GM12864 (cell line): ENCODE measurements at places on chromosomes 5 and 9.

GRCh38 chr9:77063645-77064285, 44.3 kb downstream of the FOXB2 start:
- no peak for DNase-seq

DNA sequence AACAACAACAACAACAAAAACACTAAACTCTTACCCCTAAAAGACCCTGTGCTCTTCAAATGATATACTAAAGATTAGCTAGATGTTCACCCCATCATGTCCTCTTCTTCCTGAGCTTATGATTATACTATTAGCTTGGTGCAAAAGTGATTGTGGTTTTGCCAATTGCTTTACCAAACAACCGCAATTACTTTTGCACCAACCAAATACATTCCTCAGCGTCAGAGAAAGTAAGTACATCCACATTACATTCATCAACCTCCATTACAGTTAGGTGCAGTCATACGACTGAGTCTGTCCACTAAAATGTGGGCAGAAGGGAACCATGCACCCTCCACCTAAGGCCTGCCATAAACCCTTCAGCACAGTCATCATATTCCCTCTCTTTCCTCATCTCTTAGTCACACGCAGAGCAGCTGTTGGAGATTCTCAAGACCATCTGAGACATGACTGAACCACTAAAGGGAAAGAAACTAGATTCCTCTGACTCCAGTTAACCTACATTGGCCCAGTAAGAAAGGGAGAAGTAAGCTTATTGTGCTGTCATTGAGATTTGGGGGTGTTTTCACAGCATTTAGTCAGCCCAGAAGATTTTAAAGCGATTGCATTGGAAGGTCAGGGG, 181.6 kb upstream of the TLE4 start:
- DNase-seq: no peak

DNA sequence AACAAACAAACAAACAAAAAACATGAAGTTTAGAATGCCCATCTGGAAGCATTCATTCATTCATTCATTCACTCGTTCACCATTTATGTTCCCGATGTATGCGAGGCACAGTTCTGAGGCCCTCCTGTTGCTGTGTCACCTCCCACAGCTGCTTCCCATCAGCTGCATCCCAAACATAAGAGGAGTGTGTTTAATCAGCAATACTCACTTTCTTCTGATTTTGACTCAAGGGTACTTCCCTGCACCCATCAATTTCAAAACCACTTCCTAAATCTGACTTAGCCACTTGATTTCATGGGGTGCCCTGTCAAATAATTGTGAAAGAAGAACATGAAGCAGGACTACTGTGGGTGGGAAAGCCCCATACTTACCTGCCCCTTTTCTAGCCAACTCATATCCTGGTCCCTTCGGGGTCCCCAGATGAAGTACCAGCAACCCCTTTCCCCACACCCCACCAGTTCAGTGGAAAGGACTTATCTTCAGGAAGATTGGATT, 128.0 kb upstream of the IL12B start:
- peak; percentile 72 for DNase-seq

DNA sequence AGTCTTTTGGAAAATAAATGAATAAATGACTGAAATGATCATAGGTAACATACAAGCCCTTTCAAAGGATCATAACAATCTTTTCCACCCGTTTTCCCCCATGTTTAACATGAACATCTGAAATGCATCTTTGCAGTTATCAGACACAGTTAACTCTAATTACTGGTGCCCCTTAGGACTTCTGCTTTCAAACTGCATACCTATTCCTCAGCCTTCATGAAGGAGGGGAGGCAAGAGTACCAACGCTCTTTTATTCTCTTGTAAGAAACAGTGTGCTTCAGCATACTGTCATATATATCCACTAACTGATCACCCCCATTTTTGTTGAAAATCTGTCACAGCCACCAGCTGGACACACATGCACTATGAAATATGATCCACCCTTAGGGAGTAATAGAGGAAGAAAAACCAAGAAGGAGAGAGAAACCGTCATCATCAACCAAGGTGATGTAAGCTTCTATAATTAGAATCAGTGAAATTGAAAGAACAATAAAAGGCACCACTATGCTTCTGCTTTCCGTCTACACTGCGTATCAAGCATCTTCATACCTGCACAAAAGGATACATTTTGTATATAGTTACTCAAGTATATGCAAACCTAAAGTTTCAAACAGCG, 98.7 kb downstream of the RAPGEF6 start:
- DNase-seq: peak; percentile 47

GRCh38 chr5:142746532-142747433, 23.4 kb upstream of the ARHGAP26 start:
- no peak for DNase-seq

- no peak for DNase-seq
These were observed 27.3 kb upstream of the PHYKPL start for GRCh38 chr5:178259623-178260536.

GRCh38 chr9:69180670-69181069, 6.6 kb downstream of the TJP2 start:
- no peak for DNase-seq

- DNase-seq: no peak
These were observed 29.0 kb upstream of the ANXA6 start for GRCh38 chr5:151186538-151186937.

- no peak for DNase-seq
These were observed 292.2 kb downstream of the GAS1 start for GRCh38 chr9:86655147-86655546.

DNA sequence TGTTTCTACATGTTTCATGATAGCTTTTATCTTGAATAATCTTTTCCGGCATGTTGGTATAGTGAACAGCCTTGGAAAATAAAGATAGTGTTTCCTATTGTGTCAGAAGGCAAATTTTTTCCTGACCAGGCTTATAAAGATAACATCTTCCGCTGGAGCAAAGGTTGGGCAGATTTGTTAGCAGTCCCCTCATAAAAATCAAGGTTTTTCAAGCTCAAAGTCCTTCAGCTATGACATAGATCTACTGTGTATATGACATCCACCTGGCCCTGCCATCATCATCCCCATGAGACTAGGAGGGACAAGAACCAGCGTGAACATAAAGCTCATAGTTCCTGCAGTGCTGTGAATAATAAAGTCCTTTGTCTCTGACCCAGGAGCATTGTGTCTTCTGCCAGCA, 30.4 kb upstream of the OTULINL start:
- no peak for DNase-seq

GRCh38 chr5:151384106-151384505, 36.7 kb upstream of the SLC36A2 start:
- DNase-seq: no peak

GRCh38 chr5:88941581-88941980, 58.6 kb upstream of the MEF2C start:
- no peak for DNase-seq

DNA sequence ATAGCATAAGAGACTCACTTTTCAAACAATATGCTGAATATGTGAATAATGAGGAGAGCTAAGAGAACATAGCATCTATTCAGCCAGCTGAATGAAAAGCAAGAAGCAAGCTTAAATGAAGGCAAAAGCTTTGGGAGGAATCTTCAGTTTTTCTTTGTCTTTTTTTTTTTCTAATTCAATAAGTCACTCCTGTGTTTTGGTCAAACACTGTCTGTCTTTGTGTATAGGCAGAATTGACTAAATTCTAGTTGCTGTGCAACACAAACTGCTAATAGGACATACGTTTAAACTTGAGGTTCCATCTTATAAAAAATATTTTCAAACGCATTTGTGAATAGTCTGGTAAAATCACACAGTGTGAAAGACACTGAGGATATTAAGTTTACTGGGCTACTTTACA, 156.9 kb upstream of the KCNN2 start:
- DNase-seq: no peak

DNA sequence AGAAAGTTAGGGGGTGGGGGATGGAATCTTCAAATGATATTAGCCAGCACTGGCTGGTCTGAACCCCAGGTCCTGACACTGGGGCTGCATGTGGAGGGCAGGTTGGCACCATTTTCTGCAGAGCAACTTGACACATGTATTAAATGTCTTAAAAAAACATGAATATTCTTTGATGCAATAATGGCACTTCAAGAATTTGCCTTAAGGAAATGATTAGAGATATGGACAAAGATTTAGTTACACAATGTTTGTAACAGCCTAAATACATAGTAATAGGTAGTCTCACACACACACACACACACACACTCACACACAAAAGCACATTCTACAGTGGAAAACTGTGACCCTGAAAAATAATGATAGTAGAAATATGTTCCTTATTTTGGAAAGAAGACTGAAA, 3.6 kb downstream of the SVEP1 start:
- DNase-seq: no peak

DNA sequence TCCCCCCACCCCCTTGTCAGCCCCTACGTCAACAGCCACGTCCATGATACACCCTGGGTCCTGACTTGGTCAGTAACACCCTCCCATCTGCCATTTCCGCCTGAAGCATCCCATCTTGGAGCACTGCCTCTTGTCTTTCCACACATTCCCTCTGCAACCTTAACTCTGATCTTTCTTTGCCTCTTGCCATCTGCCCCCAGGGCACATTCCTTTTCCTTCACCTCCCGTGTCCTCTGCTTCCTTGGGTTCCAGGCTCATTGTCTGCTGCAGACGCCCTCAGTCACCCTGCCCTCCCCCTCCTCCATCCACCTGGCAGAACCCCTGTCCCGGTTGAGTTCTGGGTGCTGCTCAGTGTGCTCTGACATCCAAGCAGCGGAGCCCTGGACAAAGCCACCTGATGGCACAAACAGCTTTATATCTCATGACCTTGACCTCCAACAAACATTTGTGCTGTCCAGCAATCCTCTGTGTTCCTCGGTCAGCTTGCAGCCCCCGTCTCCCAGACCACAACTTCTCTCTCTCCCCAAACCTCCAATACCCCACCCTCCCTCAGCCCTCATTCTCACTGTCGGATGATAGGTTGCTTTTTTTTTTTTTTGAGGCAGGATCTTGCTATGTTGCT, 97.7 kb upstream of the IER5L start:
- DNase-seq: no peak

DNA sequence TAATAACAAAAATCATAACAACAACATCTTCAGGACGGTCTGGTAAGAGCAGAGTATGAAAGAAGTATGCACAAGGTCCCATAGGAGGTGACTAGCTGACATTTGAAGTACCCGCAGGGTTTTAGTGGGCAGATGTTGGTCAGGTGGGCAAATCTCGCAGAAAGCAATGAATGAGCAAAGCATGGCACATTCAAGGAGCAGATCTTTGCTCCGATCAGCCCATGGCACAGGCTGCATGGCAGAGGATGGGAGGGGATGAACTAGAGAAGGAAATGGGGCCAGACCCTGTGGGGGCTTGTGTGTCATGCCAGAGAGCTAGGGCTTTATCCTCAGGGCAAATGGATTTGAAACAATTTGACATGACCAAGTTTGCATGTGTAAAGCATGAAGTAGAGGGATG, 90.0 kb downstream of the SEMA6A start:
- no peak for DNase-seq

GRCh38 chr5:173721601-173722232, 105.3 kb upstream of the BOD1 start:
- DNase-seq: no peak

DNA sequence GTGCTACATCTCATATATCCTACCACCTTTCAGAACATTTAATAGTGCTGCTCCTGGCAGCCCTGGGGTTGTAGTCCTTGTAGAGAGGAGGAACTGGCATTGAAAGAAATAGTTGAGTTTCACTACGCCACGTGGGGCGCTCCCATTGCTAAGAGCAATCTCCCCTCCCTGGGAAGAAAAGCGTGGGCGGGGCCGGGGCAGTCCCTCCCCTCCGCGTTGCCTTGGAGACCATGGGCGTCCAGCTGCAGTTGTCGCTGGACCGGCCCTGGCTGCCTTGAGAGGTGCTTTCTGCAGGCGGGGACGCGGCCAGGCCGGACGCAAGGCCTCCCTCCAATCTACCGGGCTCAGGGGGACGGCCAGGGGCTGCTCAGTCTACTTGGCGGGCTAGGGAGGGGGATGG, 368 bp upstream of the CCDC180 start:
- no peak for DNase-seq

GRCh38 chr5:40616781-40617180, 62.9 kb upstream of the PTGER4 start:
- DNase-seq: no peak

DNA sequence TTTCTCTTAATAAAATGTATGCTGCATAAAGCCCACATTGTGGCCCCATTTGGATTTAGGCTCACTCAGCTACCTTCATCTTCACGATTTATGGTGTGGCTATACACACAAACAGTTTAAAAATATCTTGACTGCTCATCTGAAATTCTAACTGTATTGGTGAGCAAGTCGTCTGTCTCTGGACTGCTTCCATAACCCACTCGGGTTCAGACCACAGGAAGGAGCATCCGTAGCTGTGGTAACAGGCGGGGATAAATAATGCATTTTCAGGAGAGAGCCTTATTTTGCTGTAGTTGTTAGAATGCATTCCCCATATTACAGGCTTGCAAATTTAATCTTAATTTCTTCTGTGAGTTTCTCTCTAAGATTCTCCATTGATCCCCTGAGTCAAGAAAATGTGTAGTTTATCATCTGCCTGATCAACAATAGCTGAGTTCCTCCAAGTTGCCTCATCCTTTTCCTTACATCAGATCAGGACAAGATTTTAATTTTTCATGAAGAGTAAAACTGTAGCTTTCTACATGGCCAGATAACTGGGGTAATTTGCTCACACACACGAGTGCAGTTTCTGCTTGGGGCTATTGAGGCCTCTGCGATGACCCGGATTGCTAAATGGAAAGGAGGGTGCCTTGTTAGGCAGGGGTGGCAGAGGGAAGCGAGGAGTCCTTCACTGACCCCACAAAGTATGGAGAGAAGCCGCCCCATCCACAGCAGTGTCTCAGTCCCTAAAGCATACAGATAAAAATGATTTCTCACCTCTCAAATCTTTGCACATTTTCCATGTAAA, 133.9 kb downstream of the FSTL4 start:
- no peak for DNase-seq

DNA sequence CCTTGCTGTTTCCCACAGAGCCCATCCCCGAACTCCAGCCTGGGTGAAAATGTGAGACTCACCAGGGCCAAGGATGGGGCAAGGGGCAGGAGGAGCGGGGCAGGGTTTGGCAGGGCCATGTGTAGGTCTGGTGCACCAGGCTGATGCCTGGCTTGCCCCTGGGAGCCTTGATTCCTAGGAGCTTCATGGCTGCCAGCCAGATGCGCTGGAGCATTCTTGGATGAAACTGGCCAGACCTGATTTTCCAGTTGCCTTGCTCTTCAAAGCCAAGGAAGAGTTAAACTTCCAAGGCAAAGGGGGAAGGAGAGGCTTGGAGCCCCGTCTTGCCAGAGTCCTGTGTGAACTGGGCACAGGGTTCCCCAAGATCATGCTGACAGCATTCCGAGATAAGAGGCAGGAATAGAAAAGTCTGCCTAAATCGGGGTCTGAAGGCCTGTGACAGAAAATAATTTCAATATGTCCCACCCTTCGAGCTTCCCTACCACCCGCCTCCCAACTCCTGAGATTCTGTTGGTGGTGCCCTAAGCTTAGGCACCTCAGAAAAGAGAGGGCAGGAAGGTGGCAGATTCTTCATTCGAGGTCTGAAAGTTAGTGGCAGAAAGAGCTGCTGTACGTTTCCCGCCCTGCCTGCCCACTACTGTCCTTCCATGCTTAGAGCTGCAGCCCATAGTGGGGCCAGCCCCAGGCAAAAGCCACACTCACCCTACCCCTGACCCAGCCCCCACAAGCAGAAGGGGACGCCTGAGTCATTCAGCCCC, 20.4 kb downstream of the FAT2 start:
- DNase-seq: no peak

- no peak for DNase-seq
These were observed 10.4 kb downstream of the RAI14 start for GRCh38 chr5:34666392-34667080.
